ENCODE measurements at places on chromosomes 13 and 19. TPM values are rescaled to one million over a fixed set of nuclear protein-coding genes. Genes with fewer than 3 reads are reported as not detected.
A peak's percentile ranks its signal among the peaks of the same experiment; 100 is the strongest.

DNA sequence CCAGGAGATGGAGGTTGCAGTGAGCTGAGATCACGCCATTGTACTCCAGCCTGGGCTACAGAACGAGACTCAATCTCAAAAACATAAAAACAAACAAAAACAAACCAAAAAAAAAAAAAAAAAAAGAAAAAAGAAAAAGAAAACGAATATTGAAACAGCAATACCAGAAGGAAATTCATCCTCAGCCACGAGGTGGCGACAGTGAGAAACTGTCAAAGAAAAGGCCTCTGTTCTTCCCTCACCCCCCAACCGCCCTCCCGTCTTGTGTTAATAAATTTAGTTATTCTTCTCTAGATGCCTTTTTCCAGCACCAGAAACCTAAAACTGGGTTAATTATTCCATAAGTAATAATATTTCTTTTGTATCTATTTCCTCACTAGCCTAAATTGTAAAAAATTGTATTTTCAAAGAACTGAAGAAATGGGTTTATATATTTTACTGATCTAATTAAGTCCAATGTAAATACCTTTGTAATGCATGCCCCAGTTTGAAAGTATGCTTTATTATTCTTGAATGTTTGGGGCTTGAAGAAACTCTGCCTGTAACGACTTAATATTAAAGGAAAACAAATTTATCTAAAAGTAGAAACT lies 38.6 kb downstream of the LIG4 start:
- no peak overlapping the region for H3K4me3 ChIP-seq
- H3K4me1 ChIP-seq = no peaks in the 10 kb centered on the region
- peak; percentile 36 for DNase-seq
- no peaks in the 10 kb centered on the region for H3K27me3 ChIP-seq
- no peaks in the 10 kb centered on the region for H3K36me3 ChIP-seq

DNA sequence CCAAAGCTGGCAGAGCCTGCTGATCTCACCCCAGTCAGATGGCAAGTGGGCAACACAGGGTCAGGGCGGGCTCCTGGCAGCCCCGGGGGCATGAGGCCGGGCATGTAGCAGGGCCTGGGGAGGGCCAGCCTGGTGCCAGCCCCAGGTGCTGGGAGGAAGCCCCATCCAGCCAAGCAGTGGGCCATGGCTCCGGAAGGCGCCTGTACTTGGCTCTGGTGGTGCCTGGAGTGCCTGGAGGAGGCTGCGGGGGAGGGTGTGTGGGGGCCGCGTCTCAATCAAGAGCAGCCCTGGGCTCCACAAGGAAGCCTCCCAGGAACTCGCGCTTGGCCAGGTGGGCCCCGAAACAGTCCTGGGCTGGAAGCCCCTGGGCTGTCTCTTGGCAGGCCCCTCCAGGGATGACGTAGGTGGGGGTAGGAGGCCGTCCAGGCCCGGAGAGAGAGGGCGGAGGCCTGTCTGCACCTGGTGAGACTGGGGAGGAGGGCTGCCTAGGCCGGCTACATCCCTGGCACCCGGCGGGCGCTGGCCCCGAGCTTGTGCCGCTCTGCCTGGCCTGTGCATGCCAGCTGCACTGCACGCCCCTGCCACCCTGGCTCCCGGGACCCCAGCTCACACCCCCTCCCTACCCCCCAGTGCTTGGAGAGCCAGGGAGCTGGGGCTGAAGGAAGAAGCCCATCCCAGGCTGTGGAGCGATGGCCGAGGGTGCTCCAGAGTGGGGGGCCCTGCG lies 45.9 kb downstream of the COMP start:
- no peak for DNase-seq
- H3K4me3 ChIP-seq = no peak overlapping the region
- no peak overlapping the region for H3K27ac ChIP-seq
- no peaks in the 10 kb centered on the region for H3K36me3 ChIP-seq
- no peaks in the 10 kb centered on the region for H3K4me1 ChIP-seq

DNA sequence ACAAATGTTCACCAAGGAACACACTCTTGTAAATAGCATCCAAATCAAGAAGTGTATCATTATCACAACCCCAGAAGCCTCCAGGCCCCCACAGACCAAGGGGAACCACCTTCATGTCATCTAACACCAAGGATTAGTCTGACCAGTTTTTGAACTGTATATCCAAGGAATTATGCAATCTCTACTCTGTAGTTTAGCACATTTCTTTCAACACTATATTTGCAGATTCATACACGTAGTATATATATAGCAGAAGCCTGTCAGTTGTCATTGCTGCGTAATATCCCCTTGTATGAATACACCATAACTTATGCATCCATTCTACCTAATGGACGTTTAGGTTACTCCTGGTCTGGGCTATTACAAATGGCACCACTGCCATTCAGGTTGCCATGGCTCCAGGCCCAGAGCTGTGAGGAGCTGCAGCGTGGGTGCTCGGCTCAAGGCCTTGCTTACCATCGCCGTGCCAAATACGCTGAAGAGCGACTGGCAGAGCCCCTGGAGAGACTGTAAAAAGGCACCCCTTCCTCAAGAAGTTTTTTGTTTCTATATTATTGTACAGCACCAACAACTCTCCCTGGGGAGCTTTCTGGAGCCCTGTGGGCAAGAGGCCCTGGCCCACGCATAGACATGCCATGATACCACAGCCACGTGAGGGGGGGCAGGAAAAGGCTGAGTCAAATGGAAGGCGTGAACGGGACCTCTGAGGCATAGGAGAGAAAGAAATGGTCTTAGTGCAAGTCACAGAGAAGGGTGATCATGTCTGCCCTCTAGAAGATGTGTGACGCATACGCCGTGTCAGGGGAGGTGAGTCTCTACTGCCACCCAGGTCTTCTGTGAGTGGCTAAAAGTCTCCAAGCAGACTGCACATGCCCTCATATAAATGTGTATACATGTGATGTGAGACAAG lies 10.8 kb downstream of the LATS2 start:
- no peaks in the 10 kb centered on the region for H3K4me1 ChIP-seq
- no peaks in the 10 kb centered on the region for H3K27me3 ChIP-seq
- H3K27ac ChIP-seq = no peak overlapping the region
- no peak for DNase-seq

GRCh38 chr19:34217952-34218817 lies 36.2 kb upstream of the GARRE1 start:
- H3K36me3 ChIP-seq = peaks cover 36% of the 10 kb centered on the region
- peaks cover 9% of the 10 kb centered on the region for H3K4me1 ChIP-seq
- no peaks in the 10 kb centered on the region for H3K27me3 ChIP-seq
- no peak for DNase-seq
- no peak overlapping the region for H3K4me3 ChIP-seq
- 0 out of 2 replicates have a peak overlapping the region, but pooled peaks have one; percentile 6 for H3K27ac ChIP-seq

DNA sequence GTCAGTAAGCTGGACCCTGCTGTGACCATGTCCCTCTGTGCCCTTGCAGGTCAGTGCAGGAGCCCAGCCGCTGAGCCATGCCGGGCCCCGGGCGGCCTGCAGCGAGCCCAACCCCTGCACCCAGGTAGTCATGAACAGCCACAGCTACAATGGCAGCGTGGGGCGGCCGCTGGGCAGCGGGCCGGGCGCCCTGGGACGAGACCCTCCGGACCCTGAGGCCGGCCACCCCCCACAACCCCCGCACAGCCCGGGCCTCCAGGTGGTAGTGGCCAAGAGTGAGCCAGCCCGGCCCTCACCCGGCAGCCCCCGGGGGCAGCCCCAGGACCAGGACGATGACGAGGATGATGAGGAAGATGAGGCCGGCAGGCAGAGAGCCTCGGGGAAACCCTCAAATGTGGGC lies 6.9 kb downstream of the KCNN1 start:
- H3K27me3 ChIP-seq = no peaks in the 10 kb centered on the region
- no peaks in the 10 kb centered on the region for H3K36me3 ChIP-seq
- DNase-seq = no peak
- no peak overlapping the region for H3K27ac ChIP-seq

GRCh38 chr19:44603201-44603945 lies 10.0 kb upstream of the IGSF23 start:
- H3K4me3 ChIP-seq = no peak overlapping the region
- H3K4me1 ChIP-seq = peaks cover 9% of the 10 kb centered on the region

GRCh38 chr19:52370341-52370710 lies 603 bp downstream of the ZNF880 start:
- H3K4me3 ChIP-seq = no peak overlapping the region
- no peaks in the 10 kb centered on the region for H3K27me3 ChIP-seq
- H3K27ac ChIP-seq = no peak overlapping the region
- no peak for DNase-seq
- no peaks in the 10 kb centered on the region for H3K36me3 ChIP-seq

DNA sequence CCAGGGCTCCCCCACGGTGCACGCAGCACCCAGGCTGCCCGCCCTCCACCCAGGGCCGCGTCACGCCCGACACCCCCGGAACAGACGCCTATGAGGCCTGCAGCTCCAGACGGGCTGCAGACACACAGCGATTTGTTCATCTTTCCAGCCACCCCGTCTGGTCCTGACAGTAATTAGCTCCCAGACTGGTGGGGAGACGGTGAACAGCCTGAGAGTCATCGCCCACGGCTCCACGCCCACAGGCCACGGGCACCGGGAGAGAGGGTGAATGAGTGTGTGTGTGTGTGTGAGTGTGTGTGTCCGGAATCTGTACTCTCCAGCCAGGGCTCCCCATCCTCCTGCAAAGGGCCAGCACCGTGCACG lies 18.1 kb downstream of the GADD45B start:
- no peaks in the 10 kb centered on the region for H3K27me3 ChIP-seq
- H3K4me3 ChIP-seq = peak overlapping the region; percentile 66
- no peak for DNase-seq
- peaks cover 39% of the 10 kb centered on the region for H3K4me1 ChIP-seq

DNA sequence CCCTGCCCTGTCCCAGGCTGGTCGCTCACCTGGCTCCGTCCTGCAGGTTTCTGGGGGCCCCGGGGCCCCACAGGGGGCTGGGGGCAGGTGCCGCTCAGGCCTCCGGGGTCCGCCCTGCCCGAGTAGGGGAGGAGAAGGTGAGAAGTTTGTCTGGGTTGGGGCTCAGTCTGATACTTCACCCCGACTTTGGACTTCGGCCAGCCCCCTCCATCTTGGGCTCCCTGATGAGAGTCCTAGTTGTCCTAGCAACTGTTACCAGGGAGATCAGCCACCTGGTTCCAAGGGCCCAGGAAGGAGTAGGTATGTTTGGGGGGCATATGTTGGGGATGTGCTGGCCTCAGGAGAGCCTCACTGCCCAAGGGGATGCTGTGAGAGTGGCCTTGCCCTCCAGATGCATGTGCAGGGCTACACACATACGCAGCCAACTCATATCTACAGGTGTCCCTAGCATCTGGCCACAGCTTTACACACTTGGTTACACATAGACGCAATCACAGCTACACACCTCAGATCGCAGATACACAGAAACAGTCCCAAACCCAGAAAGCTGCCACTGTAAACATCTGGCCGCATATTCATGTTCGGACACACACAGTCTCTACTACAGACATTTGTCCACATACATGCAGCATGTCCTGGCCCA lies 3.4 kb downstream of the NUMBL start:
- H3K27ac ChIP-seq = no peak overlapping the region
- peaks cover 38% of the 10 kb centered on the region for H3K36me3 ChIP-seq
- peaks cover 12% of the 10 kb centered on the region for H3K4me1 ChIP-seq
- no peaks in the 10 kb centered on the region for H3K27me3 ChIP-seq
- H3K4me3 ChIP-seq = no peak overlapping the region
- DNase-seq = no peak

DNA sequence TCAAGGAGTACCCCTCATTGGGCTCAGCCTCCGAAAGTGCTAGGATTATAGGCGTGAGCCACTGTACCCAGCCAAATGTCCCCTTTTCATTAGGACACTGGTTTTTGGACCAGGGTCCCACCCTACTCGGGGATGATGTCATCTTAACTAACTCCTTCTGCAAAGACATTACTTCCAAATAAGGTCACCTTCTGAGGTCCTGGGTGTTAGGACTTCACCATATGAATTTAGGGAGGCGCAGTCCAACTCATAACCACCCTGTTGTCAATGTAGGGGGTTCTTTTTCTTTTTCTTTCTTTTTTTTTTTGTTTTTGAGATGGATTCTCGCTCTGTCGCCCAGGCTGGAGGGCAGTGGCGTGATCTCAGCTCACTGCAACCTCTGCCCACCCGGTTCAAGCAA lies 32.7 kb upstream of the NFIC start:
- H3K36me3 ChIP-seq = no peaks in the 10 kb centered on the region
- no peak overlapping the region for H3K4me3 ChIP-seq
- no peak overlapping the region for H3K27ac ChIP-seq

- no peak overlapping the region for H3K27ac ChIP-seq
- H3K4me1 ChIP-seq = no peaks in the 10 kb centered on the region
- H3K4me3 ChIP-seq = no peak overlapping the region
- no peaks in the 10 kb centered on the region for H3K27me3 ChIP-seq
These were observed 40.4 kb downstream of the MLLT1 start for GRCh38 chr19:6239401-6239844.

DNA sequence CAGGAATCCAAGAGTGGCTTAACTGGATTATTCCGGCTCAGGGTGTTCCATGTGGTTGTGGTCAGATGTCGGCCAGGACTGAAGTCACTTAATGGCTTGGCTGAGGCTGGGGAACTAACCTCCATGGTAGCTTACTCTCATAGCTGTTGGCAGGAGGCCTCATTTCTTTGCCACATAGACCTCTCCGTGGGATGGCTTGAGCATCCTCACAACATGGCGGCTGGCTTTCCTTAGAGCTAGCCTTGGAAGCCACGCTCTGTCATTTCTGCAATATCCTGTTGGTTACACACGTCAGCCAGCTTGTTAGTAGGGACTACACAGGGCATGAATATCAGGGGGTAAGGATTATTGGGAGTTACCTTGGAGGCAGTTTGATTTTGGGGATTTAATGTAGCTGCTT lies 5.1 kb downstream of the CRX start:
- no peak overlapping the region for H3K4me3 ChIP-seq
- no peaks in the 10 kb centered on the region for H3K27me3 ChIP-seq
- DNase-seq = no peak
- H3K4me1 ChIP-seq = no peaks in the 10 kb centered on the region

GRCh38 chr13:114237415-114238112 lies 2.9 kb downstream of the CDC16 start:
- no peak for DNase-seq
- no peaks in the 10 kb centered on the region for H3K27me3 ChIP-seq
- H3K27ac ChIP-seq = no peak overlapping the region
- H3K4me3 ChIP-seq = no peak overlapping the region

DNA sequence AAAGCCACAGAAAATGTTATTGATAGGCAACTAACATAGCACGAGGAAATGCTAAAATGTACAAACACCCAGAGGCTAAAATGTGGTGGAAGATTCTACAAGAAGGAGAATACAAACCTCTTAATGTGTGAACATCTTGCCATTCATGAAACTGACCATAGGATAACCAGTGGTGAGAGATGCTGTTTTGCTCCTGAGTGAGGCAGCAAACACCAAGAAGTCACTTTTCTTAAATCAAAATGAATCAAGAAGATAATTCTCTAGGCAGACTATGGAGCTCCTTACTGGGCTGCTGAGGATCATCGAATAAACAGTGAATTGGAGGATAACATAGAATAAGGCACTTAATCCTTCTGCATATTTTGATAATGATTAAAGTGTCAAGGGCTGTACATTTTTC lies 375.4 kb upstream of the SLITRK6 start:
- no peak overlapping the region for H3K4me3 ChIP-seq
- DNase-seq = no peak
- H3K27ac ChIP-seq = no peak overlapping the region
- H3K4me1 ChIP-seq = no peaks in the 10 kb centered on the region
- no peaks in the 10 kb centered on the region for H3K36me3 ChIP-seq

The MLLT1 gene
- total RNA-seq = 55.0 TPM

The ZNF57 gene
- total RNA-seq = 8.3 TPM

The MAP2K2 gene
- total RNA-seq = 186 TPM

The ZNF649 gene
- total RNA-seq = 7.3 TPM
